Renal cortex interstitium (tissue), 15 donors: ENCODE measurements at places on chromosomes 1 and 21. TPM values are rescaled to one million over a fixed set of nuclear protein-coding genes. Genes with fewer than 3 reads are reported as not detected.

GRCh38 chr1:170146720-170147263, 1.0 kb downstream of the NTMT2 start:
- DNase-seq: no peak

DNA sequence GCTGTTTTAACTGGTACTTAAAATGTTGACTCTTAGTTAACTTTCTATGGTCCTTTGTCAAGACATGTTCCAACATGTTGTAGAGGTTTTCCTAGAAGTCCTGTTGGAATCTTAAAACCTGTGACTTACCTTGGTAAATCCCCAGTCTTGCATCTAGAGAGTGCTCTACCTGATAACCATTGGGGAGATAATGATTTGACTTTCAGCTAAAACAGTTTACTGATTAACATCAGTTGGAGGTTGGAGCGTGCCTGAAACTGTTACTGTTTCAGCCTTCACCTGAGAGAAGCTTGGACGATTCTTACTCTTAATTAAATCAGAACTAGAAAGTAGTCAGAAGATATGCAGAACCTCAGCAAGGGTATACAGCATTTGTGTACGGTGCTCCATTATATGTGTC, 8.8 kb downstream of the MDM4 start:
- DNase-seq: no peak

The SYT11 gene
- 20.0 TPM for polyA plus RNA-seq

GRCh38 chr1:235504122-235504493, at the start of gene B3GALNT2:
B3GALNT2 (minus strand) TSS chr1:235504452; CDS start chr1:235504252, 200 bp downstream.
- DNase-seq: no peak

DNA sequence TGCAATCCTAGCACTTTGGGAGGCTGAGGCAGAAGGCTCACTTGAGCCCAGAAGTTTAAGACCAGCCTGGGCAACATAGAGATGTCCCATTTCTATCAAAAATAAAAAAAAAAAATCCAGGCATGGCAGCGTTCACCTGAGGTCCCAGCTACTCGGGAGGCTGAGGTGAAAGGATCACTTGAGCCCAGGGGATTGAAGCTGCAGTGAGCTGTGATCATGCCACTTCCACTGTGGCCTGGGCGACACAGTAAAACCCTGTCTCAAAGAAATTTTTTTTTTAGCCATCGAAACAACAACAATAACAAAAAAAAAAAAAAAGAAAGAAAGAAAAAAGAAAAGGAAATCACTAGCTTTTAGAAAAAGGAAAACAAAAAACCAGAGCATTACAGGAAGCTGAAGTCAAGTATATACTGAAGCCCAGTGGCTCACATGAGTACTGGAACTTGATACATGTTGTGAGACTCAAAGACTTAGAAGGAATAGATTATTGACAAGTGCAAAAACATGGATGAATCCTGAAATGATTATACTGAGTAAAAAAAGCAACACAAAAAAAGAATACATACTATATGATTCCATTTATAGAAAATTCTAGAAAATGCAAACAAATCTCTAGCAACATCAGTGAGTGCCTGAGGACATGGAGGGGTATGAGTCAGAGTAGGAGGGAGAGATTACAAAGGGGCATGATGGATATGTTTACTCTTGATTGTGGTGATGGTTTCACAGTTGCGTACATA, 6.1 kb upstream of the RABGAP1L start:
- no peak for DNase-seq

- DNase-seq: no peak
These were observed at the start of gene TMPRSS2 for GRCh38 chr21:41507521-41508414. TMPRSS2 (minus strand) TSS chr21:41508158; CDS start chr21:41498133, 10,025 bp downstream.
